ENCODE measurements at places on chromosomes 7 and 10. TPM values are rescaled to one million over a fixed set of nuclear protein-coding genes. Genes with fewer than 3 reads are reported as not detected.

DNA sequence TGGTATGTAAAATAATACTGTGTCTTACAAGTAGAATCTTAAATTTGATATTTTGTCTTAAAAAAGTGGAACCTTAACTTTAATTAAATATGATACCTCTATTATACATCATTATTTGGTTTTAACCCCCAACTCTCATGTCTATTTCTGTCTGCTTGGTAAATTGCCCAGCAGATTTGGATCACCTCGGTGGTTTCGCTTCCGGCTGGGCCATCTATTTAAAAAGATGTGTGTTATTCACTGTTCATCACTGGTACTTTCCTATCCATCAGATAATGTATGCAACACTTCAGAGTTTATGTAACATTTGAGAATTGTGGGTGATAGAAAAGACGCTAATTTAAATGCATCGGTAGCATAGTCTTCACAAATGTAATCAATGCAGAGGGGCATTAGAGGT lies 119.7 kb downstream of the SND1 start:
- DNase-seq, result no peak

DNA sequence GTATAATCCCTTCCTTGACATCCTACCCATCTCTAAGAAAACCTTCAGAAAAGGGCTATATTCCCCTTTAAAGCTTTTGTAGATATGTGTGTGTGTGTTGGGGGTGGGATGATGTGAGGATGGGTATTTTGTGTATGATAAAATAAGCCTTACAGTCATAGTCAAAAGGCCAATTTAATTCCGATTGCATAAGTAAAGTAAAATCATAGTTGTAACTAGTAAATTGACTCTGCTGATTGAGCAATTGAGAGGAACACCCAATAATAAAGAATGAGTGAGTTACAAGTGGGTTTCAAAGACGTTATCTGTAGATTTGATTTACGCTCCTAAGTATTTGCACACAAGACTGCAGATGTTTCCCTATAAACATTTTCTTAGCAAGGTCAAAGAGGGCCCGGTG lies 71.3 kb upstream of the ITPRID1 start:
- no peak for DNase-seq

GRCh38 chr10:13873196-13873595 lies 286.4 kb downstream of the PRPF18 start:
- DNase-seq, result no peak

Gene UCMA
- total RNA-seq, result not detected

DNA sequence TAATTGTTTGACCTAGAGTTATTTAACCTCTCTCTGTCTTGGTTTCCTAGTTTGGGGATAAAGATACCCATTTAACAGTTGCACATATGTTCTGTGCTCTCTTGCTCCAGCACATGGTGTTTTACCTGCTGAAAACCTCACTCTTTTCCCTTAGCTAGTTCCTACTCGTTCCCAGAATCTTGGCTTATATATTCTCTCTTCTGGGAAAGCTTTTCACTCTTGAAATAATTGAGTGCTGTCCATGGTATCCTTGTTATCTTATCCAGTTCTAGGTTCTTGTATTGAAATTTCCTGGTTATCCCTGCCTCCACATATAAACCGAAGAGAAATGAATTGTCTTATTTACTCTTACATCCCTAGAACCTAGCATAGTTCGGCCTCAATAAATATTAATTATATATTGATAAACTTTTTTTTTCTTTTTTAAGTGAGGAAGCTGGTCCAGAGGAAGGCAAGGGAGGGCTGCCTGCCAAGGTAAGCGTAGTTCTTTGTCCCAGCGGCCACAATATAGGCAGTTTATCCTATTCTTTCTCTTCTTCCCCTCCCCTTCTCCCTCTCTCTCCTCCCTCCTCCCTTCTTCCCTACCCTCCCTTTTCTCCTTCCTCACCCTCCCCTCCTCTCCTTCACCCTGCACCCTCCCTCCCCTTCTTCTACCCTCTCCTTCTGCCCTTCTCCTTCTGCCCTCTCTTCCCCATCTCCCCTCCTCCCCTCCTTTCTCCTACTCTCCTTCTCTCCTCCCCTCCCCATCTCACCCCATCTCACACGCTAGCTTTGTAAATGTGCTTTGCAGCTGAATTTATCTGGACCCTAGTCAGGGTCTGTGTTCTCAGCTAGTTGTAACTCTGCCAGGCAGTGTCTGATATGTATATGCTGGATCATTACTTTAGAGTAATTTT lies 7.9 kb downstream of the WEE2 start:
- no peak for DNase-seq

DNA sequence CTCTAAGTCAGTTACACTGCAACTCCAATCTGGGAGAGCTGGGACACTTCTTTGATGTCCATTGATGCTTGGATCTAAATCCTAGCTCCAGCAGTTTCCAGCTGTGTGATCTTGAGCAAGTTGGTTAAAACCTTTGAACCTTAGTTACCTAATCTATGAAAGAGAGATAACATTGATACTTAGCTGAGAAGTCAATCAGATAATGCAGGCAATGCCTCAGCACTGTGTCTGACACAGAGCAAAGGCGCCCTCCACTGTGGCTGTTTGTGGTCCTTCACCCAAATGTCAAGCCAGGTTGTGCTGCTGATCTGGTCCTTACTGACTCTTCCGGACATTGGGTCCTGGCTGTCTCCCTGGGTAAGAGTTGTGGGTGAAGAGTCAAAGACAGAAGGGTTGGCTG lies 20.2 kb downstream of the DNTT start:
- no peak for DNase-seq

- no peak for DNase-seq
Observed at GRCh38 chr7:30433082-30433481, 45.5 kb downstream of the NOD1 start.

Gene CH25H
- not detected for total RNA-seq

Gene NPTX2
- total RNA-seq, result not detected

DNA sequence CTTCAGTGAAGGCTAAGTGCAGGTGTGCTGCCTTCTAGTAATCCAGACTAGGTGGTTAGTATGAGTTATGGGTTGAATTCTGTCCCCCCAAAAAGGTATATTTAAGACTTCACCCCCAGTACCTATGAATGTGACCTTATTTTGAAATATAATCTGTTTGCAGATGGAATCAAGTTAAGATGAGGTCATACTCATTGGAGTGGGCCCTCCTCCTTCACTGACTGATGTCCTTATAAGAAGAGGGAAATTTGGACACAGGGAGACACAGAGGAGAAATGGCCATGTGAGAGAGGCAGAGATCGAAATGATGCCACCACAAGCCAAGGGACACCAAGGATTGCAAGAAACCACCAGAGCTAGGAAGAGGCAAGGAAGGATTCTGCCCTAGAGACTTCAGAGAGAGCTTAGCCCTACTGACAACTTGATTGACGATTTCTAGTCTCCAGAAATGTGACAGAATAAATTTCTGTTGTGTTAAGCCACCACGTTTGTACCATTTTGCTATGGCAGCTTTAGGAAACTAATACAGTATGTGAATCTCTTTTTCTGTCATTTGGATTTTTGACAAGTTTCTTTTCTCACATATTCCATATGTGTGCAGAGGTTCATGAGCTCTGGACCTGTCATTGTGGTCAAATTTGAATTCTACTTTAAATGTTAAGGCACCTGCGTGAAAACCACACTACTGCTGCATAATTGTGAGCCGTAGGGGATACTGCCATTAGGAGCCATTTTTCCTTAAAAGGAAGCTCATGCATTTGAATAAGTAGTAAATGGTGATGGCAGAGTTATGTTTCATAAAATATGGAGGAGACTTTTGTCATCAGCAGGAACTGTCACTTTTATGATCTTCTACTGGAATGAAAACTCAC lies 2.6 kb upstream of the RPA3 start:
- no peak for DNase-seq

Gene PYROXD2
- 3.8 TPM for total RNA-seq

- DNase-seq, result no peak
Observed at GRCh38 chr7:118005026-118005425, 131.8 kb upstream of the CTTNBP2 start.

GRCh38 chr10:44960482-44961229 lies 1.1 kb downstream of the RASSF4 start:
- DNase-seq, result no peak

- no peak for DNase-seq
Observed at GRCh38 chr7:123867225-123867624, 22.3 kb downstream of the HYAL4 start.

GRCh38 chr7:5300366-5300765 lies 17.6 kb downstream of the SLC29A4 start:
- no peak for DNase-seq

GRCh38 chr7:129969881-129970446 lies 17.2 kb upstream of the UBE2H start:
- peak; percentile 98 for DNase-seq

GRCh38 chr7:4144172-4144701 lies 537.9 kb upstream of the FOXK1 start:
- no peak for DNase-seq

- DNase-seq, result no peak
Observed at GRCh38 chr10:92091965-92092364, 168.4 kb downstream of the BTAF1 start.

DNA sequence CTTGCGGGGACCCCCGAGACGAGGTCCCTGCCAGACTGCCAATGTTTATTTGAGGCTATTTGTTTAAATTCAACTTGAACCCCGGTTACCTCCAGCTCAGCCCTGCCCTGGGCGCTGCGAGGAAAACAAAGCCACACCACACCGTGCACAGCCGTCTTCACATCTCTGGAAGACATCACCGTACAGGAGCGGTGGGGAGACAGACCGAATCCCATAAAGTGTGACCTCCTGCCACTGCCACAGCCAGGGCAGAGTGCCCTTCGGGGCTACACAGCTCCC lies 40.0 kb downstream of the PRKAG2 start:
- DNase-seq, result no peak

- DNase-seq, result no peak
Observed at GRCh38 chr10:76732306-76732705, 905.3 kb downstream of the KCNMA1 start.

DNA sequence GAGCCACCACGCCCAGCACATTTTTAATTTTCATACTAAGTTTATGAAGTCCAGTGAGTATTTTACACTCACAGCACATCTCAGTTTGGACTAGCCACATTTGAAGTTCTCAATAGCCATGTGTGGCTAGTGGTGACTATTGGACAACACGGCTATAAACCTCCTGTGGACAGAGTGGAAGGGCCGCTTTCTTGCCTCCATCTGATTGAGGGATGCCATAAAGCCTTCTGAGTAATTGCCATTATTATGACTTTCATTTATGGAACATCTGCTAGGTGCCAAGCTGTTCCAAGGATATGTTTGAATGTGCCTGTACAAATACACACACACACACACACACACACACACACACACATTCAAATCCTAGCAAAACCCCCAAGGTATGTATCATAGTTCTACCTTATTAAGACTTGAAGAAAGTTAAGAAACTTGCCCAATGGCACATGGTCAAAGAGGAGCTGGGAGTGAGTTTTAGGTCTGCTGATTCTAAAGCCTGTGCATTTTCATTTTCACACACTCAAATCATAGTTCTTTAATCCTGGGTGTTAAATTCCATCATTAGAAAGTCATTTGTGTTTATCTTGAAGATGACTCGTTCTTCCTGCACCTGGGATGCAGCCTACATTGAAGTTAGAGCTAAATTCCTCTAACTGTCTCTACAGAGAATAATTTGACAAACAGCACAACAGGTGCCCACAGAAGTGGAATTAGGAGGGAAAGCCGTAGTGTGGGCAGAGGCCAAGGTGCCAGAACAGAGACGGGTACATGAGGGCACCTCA lies 143.3 kb downstream of the PKD1L1 start:
- DNase-seq, result peak; percentile 45

Gene WNT16
- total RNA-seq, result not detected

DNA sequence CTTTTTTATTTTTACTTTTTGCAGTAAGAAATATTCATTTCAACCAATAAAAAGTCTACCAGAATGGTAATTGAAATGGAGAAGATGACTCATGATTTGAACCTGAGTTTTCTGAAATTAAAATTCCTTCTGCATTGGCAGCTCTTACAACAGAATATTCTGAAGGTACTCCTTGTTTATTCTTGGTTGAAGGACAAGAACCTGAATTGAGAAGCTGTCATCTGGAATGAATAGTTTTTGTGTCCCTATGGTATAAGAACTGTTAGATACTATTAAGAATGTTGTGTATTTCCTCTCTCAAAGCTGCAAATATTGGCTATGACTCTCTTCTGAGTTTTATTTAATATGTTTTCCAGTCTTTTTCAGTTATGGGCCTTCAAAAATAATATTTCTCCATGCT lies 56.1 kb downstream of the CDK1 start:
- DNase-seq, result no peak

DNA sequence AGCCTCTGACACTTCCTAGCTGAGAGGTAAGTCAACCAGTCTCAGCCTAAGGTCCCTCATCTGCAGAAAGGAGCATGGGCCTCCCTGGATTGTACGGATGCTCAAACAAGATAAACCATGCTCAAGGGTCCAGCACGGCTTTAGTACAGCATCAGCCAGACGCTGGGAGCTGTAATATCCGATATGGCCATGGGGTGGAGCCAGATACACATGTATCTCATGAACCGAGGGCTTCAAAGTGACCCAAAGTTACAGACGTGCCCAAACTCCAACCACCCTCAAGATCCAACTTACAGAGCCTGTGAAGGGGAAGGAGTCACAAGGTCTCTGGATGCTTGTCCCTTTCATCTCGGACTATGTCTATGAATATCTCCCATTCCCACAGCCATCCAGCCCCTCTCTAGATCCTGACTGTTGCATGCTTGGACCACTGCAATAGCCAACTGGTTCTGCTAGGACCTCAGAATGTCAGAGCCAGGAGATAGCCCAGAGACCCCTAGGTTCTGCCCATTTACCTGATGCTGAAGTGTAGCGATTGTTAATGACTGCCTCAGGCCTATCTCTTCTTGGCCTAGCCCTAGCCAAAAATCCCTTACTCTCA lies 142.4 kb downstream of the SH3PXD2A start:
- DNase-seq, result peak; percentile 75

DNA sequence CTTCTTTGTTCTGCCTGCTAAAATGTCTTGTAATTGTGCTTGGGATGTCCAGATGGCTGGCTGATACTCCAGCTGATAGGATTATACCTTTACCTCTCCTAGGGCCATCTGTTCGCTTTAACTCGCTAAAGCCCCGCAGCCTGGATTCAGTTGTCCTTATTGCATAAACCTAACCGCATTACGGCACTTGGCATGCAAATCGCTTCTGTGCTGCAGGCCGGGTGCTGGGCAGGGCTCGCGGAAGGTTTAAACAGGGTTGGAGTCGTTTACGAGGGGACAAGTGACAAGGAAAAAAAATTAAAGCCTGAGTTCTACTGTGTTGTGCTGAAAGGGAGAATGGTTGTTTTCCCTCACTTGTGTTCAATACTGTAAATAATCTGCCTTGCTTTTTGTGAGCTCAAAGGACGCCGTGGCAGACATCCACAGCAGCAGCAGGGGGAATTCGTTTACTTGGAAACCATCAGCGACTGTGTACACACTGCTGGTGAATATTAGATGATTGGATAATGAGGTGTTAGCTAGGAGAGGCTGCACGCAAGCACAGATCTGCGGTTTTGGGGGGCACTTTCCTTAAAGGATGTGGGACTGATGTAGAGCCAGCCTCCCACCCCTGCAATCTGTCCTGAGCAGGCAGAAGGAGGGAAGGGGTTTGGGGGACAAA lies 93.0 kb downstream of the EBF3 start:
- no peak for DNase-seq

DNA sequence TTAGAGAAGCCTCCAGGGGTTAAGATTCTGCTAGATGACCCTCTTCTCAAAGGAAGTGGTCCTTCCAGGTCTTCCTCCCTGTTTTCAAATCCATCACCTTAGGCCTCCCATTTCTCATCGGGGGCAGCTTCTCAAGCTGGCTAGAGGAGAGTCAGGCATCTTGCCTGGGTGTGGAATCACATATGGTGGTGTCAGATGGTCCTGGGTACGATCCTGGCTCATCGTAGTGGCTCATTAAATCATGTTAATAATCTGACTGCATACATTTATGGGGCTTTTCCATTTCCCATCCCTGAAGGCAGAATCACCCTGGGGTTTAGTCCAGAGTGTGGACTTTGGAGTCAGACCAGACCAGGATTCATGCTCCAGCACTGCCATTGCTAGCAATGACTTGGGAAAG lies 132.6 kb downstream of the RPS24 start:
- no peak for DNase-seq

Gene LIPM
- not detected for total RNA-seq
